ENCODE measurements at places on chromosomes 13 and 19.
A peak's percentile ranks its signal among the peaks of the same experiment; 100 is the strongest.

DNA sequence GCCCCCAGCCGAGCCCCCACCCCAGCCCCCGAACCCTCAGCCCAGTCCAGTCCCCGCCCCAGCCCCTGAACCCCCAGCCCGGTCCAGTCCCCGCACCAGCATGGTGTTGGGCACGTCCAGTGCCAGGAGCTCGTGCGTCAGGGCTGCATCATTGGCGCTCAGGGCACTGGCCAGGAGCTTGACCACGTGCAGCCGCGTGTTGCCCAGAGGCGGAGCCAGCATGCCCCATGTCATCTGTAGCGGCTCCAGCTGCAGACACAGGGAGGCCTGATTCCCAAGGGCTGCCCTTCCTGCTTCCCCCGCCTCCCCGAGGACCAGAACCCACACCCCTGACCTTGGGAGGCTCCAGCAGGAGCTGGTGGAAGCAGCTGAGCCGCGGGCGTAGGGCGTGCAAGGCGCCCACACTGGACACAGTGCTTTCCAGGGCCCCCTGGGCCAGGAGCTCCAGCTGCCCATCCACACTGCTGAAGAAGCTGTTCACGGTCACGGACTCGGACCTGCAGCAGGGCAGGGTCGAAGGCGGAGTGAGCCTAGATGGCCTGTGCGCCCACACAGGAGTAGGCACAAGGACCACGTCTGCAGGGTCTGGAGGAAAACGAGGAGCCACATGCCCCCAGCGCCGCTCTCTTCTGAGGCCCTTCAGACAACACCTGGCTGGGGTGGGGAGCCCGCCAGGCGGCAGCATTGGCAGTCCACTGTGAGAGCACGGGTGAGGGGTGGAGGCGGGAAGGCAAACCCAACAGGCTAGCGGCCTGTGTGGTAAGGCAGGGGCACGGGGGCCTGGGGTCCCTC lies 12.8 kb upstream of the TMEM86B start:
- DNase-seq = no peak

- no peak for DNase-seq
Observed at GRCh38 chr19:54062643-54063042, 1.1 kb downstream of the VSTM1 start.

DNA sequence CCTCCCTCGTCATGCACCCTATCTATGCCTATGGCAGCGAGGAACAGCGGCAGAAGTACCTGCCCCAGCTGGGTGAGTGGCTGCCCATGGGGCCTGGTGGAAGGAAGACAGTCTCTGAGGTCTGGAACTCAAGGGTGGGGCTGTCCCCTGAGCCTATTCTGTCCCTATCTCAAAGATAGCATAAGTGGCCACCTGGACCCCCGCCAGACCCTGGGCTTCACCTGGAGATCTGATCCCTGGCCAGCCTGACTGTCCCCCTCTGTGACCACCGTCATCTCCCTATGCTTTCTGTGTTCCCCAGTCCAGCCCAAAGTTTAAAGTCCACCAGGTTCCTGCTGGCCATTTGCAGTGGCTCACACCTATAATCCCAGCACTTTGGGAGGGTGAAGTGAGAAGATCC lies 2.6 kb downstream of the GCDH start:
- no peak for DNase-seq

DNA sequence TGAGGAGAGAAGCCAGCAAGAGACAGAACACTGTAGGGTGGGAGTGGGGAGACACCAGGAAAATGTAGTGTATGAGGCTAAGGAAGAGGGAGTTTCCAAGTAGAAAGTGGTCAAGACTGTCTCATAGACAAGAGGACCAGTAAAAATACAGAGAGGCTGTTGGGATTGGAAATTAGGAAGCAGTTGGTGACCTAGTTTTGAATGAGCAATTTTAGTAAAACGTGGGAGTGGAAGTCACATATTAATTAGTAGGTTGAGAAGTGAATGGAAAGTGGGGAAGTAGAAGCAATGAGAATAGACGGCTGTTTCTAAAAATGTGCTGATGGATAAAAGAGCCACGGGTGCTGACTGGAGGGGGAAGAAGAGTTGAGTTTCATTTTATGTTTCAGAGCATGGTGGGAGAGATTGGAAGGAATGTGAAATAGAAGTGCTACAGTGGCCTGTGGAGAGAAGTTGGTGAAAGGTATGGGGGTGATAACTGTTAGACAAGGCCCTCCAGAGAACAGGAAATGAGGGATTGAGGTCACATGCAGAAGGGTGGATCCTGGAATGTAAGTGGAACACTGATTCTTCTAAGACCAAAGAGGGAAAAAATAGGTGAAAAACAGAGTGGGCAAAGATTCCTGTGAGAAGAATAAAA lies 247.3 kb downstream of the MTUS2 start:
- DNase-seq = no peak

- peak; percentile 79 for DNase-seq
Observed at GRCh38 chr13:100514788-100515409, 73.7 kb downstream of the GGACT start.

DNA sequence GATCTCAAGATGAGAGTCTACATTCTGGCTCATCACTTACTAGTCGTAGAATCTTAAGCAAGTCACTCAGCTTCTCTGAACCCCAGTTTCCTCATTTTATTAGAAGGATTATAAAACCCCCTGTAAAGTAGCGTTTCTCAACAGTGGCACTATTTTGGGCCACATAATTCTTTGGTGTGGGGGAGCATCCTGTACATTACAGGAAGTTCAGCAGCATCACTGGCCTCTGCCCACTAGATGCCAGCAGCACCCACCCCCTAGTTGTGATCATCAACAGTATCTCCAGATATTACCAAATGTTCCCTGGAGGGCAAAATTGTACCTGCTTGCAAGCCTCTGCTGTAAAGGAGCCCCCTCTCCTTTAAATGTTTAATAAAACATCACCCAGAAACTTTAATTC lies 22.6 kb downstream of the STARD13 start:
- DNase-seq = no peak

GRCh38 chr19:1266129-1266915 lies 2.8 kb upstream of the CIRBP start:
- DNase-seq = peak; percentile 78

GRCh38 chr19:23346696-23347095 lies 48.6 kb downstream of the ZNF91 start:
- DNase-seq = no peak

- DNase-seq = no peak
Observed at GRCh38 chr13:75417012-75417384, 65.0 kb downstream of the TBC1D4 start.

GRCh38 chr13:103276775-103277498 lies 210.7 kb upstream of the SLC10A2 start:
- no peak for DNase-seq

GRCh38 chr13:107730813-107731212 lies 484.5 kb downstream of the LIG4 start:
- no peak for DNase-seq

GRCh38 chr19:29785360-29785759 lies 26.4 kb upstream of the CCNE1 start:
- DNase-seq = no peak

DNA sequence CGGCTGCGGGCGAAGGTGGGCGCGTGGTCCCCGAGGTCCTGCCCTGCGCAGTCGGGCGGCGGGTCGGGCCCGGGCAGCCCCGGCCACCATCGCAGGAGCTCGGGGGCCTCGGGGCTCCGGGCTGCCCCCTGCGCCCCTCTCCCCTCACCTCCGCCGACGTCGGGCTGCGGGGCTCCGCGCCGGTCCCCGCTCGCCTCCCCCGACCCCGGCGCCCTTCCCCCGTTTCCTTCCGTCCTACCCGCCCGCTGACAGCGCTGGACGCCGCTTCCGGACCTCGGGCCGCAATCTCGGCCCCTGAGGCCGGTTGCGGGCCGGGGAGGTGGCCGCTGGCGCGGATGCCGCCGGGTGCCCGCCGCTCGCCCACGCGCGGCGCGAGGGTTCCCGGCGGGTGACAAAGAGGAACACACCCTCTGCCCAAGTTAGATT lies 720 bp downstream of the FARP1 start:
- no peak for DNase-seq

- no peak for DNase-seq
Observed at GRCh38 chr13:109779074-109779473, 7.3 kb downstream of the IRS2 start.

DNA sequence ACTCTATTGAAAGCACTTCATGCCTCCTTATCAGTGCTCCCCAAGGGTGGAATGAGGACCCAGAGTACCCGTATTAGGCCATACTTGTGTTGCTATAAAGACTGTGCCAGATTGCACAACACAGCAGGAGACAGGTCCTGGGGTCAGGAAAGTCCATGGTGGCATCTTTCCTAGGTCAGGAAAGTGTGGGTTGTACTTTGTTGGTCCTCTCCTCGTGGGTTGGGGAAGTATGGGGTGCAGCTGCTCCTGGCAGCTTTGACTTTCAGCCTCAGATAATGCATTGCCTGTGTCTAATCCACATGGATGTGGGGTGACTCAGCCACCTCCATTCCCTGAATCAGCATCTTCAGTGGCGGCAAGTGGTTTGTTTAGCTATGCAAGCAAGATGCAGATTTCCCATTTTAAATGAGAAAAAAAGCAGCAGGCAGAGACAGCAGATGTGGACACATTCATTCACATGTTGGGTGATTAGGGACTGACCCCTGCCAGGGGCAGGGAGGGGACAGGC lies 8.4 kb upstream of the CYP2B6 start:
- peak; percentile 41 for DNase-seq

- DNase-seq = no peak
Observed at GRCh38 chr13:60696602-60697001, 299.6 kb downstream of the TDRD3 start.

- DNase-seq = no peak
Observed at GRCh38 chr19:50475101-50475568, 1.2 kb upstream of the EMC10 start.

GRCh38 chr13:63463782-63464610 lies 2048.3 kb upstream of the PCDH20 start:
- no peak for DNase-seq

- DNase-seq = peak; percentile 37
Observed at GRCh38 chr19:2636897-2637683, 65.4 kb downstream of the GNG7 start.

DNA sequence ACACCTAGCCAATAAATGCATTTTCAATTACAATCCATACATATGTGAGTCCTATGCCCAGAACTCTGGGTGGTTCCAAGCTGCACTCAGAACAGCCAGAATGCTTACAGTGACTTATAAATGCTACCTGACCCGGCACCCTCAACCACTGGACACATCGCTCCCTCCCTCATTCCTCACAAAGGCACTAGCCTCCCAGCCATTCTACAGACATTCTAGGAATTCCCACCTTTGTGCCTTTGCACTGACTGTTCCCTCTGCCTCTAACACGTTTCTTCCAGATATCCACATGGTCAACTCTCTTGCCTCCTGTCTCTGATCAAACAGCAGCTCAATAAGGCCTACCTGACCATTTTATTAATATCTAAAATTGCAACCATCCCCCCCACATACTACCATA lies 99.9 kb downstream of the LHFPL6 start:
- no peak for DNase-seq

DNA sequence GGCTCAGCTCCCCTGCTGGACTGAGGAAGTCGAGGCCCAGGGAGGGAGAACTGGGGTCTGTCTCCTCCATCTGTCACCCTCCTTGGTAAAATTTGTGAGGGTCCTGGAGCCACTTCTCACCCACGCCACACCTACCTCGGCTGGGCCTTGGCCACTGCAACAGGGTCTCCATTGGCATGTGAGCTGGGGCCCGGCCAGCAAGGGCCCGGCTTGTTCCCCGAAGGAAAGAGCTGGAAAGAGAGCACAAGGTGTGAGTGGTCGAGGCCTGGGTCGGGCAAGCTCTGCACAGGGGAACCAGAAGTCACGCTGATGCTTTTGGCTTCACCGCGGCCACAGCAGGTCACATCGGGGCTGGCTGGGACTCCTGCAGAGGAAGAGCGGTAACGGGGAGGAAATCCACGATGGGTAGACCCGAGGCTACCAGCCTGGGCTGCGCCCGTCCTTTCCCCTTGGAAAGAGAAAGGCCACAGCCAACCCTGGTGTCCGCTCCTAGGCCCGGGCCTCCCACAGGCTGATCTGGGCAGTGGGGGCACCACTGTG lies 9.0 kb downstream of the NANOS3 start:
- DNase-seq = no peak

DNA sequence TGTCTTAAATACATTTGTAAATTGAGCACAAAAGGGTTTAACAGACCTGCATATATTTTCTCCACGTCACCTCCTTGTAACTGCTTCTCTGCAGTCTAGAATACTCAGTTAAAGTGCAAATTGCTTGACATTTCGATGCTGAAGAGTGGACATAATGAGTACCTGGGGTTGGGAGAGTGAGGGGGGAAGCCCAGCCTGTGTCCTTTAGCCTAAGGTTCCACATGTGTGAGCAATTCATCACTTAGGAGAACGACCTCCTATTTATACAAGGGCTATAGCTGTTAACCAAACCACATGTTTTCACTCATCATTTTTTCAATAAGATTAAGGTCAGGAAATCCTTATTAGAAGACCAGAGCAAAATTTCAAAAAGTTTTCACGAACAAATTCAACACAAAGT lies 29.5 kb downstream of the PCDH9 start:
- no peak for DNase-seq

GRCh38 chr13:100825557-100825956 lies 151.0 kb upstream of the TMTC4 start:
- DNase-seq = peak; percentile 79

DNA sequence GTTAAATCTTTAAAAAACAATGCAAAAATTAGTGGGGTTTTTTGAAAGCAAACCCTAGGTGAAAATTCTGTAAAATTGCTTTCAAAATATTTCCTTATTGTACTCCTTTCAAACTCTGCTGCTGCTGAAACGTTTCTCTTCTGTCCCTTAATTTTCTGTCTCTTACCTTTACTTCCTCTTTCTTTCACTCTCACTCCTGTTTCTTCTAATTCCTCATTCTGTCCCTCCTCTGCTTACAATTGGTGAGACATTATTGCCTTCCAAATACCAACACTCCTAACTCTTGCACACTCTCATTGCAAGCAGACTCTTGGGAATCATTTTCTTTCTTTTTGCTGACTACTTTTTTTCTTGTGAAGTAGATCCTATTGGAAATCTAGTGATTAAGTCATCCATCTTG lies 685.6 kb upstream of the SLITRK1 start:
- DNase-seq = no peak
